ENCODE measurements at places on chromosomes 12 and 14.

DNA sequence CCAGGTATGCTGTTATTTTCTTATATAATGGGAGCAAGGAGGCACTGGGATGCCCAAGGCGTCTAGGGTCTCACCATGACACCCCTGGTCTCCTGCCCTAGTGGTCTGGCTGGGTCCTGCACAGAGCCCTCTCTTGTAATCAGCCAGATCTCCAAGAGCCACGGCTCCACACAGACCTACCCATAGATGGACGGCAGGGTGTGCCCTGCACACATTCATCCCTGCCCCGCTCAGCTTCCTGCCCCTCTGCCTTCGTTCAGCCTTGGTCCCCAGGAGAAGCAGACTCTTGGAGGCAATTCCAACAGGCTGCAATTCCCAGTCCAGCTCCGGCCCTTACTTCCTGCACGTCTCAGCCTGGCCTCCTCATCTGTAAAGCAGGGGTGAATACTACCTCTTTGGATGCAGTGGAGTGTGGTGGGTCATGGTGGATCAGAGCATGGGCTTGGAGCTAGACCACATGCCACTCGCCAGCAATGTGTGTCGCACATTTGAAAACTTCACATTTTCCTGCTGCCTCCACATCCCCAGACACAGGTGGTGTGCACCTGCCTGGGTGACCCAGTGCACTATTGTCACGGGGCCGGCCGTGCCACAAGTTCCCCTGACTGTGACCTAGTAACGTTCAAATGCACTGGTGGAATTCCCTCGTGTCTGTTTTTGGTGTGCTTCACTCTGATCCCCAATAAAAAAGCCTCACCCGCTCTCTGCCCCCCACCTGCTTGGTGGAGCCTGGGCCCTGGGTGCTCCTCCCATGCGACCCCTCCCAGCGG lies 171.1 kb upstream of the PRMT8 start:
- DNase-seq = no peak

- DNase-seq = peak; percentile 14
Measured at GRCh38 chr14:54691525-54692283, 124.8 kb downstream of the SAMD4A start.

GRCh38 chr12:46210873-46211439 lies 57.9 kb downstream of the SLC38A1 start:
- DNase-seq = no peak

GRCh38 chr12:54195737-54196347 lies 7.1 kb upstream of the SMUG1 start:
- no peak for DNase-seq

DNA sequence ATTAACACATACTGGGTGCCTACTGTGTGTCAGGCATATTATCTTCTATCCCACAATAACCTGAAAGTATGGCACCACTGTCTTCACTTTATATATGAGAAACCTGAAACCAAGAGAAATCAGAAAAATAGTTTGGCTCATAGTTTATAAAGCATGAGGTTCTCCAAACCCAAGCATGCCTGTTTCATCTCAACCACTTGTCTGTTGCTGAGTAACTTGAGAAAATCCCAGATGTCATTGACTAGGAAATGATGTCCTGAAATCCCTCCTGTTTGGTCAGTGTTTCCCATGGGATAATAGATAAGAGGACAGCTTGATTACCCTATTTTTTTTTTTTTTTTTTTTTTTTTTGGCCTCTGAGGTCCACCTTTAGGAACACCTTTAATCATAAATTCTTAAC lies 2.6 kb upstream of the IFNG-AS1 start:
- DNase-seq = no peak

- no peak for DNase-seq
Measured at GRCh38 chr12:113127791-113128199, 7.8 kb downstream of the RASAL1 start.

DNA sequence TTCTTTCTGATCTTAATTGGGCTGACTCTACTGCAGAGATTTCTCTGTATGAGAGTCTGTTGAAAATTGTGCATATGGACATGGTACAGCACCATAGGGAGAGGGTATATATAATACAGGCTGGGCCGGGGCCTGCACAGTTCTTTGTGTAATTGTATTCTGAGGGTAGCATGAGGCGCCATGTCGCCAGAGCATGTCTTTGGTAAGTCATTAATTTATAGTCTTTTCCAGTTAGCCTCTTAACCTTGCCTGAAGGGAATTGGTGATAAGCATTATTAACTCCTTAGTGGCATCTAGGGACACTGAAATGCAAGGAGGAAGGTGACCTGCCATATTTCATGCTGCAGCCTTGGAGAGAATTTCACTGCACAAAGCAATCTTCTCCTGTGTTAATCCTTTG lies 569.9 kb downstream of the TMTC2 start:
- no peak for DNase-seq

GRCh38 chr14:22471545-22472121 lies 117.4 kb downstream of the DAD1 start:
- DNase-seq = no peak

- DNase-seq = no peak
Measured at GRCh38 chr12:122976648-122976975, 1.6 kb downstream of the OGFOD2 start.

GRCh38 chr14:53605562-53605961 lies 351.1 kb downstream of the BMP4 start:
- DNase-seq = no peak

- no peak for DNase-seq
Measured at GRCh38 chr12:48072266-48072665, 33.6 kb downstream of the SENP1 start.

GRCh38 chr12:28799348-28799747 lies 349.7 kb upstream of the FAR2 start:
- DNase-seq = no peak

DNA sequence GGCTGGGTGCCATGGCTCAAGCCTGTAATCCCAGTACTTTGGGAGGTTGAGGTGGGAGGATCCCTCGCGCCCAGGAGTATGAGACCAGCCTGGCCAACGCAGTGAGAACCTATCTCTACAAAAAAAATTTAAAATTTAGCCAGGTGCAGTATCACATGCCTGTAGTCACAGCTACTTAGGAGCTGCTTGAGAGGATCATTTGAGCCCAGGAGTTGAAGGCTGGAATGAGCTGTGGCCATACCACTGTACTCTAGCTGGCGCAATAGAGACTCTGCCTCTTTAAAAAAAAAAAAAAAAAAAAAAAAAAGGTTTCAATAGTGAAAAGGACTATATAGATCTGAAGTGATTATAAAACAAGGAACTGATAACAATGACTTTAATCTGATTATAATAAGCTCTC lies 13.5 kb downstream of the PSMA3 start:
- no peak for DNase-seq

DNA sequence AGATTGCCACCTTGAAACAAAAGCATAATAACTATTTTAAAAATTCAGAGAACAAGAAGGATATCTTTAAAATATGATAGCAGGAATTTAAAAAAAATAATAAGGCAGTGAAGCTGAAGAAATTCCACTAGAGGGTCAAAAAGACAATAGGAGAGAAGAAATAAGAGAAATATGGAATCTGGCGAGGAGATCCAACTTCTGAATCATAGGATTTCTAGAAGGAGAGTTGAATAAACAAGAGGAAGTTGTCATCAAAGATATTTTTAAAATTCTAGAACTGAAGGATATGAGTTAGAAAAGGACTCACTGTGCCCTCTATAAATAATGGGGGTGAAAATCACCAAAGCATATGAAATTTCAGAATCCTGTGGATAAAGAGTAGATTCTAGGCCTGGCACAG lies 26.8 kb upstream of the TOMM20L start:
- no peak for DNase-seq

DNA sequence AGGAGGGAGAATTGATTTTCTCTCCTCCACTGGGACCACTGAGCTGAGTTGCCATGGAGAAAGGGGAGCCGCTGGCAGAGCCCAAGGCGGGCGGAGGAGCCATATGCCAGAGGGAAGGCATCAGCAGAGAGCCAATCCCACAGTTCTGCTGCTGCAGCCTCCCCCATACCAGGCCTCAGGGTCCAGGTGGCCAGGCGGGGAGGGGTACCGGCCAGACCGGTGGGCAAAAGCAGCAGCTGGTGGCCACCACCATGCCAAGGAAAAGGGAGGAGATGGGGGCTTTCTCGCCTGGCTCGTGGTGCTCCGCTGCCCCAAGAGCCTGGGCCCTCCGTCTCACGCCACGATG lies 72.8 kb downstream of the PITPNM2 start:
- DNase-seq = no peak

DNA sequence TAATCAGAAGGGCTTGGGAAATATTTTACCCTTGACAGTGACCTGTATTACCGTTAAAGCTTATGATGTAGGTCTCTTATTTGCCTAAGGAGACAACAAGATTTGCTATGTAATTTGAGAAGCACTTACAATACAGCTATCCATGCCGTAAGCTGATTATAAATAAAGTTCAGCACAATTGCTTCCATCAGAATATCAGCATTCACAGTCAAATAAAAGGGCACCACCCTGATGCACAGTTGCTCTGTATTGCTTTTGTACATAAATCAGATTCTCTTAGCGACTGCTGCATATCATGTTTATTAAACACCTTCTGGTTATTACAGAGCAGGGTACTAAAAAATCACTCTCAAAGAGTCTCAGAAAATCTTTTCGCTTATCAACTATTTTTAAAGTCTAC lies 67.3 kb upstream of the VRK1 start:
- DNase-seq = no peak

- DNase-seq = no peak
Measured at GRCh38 chr14:73751157-73751691, 37.0 kb upstream of the PNMA1 start.

- DNase-seq = no peak
Measured at GRCh38 chr12:69519871-69520270, 49.7 kb downstream of the FRS2 start.

DNA sequence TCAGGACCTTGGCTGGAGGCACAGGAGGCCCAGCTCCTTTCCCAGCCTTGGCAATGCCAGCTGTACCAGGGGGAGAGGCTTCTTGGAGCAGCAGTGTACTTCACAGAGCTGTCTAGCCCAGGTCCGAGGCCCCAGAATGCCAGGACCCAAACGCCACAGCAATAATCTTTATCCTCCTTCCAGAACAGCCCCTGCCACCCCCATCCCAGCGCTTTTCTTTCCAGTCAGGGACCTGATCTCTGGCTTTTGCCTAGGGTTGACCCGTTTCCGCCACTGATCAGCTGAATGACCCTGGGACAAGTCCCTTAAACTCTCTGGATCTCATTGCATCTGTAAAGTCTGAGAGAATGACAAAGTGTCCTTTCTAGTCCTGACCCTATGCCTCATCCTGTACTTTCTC lies 5.1 kb downstream of the LAG3 start:
- no peak for DNase-seq

- no peak for DNase-seq
Measured at GRCh38 chr12:113879658-113880057, 86.5 kb downstream of the RBM19 start.

DNA sequence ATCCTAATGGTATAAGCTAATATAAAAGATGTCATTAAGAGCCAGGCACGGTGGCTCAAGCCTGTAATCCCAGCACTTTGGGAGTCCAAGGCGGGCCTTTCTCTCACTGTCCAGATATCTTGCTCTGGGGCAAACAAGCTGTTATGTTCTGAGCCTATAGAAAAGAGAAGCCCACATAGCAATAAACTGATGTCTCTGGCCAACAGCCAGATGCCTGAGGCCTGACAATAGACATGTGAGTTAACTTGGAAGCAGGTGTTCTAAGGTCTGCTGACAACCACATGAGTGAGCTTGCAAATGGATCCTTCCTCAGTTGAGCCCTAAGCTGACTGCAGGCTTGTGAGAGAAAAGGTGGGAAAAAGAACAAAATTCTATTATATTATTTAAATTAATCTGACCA lies 25.0 kb downstream of the YAF2 start:
- DNase-seq = no peak

GRCh38 chr12:3872800-3873636 lies at the start of gene PARP11:
Gene PARP11, minus strand, starts transcription at chr12:3873399. Its CDS starts 170 bp downstream, at chr12:3873229.
- DNase-seq = peak; percentile 95

GRCh38 chr14:74364271-74364880 lies 16.1 kb downstream of the VRTN start:
- no peak for DNase-seq

DNA sequence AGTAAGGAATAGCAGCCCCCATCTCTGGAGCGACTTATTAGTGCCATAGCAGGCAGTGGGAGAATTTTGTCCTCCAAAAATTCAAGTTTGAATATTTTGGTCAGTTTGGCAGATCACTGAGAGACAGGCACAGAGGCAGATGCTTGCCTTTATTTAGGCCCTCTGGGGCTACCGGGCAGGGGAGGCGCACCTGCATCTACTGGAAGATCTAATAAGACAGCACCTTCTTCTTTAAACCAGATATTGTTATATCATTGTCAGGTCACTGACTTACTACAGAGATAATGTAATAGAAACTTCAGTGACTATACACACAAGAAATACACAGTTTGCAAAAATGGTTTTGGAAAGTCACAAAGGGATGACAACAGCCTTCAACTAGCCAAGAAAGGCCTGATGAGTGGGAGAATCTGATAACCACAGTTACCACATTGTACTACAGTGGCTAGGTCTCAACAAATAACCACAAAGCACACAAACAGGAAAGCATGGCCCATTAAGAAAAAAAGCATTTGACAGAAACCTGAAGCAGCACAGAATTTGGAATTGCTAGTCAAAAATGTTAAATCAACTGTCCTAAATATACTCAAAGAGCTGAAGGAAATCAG lies 56.8 kb downstream of the CDK17 start:
- no peak for DNase-seq

DNA sequence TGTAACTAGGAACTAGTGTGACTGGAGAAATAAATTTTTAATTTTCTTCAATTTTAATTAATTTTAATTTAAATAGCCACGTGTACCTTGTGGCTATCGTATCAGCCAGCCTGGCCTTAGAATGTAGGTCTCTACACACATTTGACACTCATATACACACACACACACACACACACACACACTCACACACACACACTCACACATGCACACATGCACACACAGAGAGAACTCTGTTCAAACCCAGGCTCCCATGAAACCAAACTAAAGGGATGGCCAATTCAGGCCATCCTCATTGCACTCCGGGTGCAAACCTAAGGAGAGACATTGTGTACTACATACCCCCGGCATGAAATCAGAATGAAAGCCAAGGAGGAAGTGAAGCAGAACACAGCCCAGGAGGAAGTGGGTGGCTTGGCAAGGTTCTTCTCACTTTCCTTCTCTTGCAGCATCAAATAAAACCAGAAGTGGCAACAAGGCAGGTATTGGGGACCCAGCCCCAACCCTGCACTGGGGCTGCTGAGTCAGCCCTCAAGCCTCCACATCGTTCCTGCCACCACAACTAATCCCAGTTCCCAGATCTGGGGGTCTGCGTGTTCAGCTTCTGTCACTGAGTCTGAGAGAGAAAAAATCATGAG lies 26.2 kb upstream of the CHPT1 start:
- no peak for DNase-seq

GRCh38 chr12:42779186-42779859 lies 189.8 kb upstream of the PRICKLE1 start:
- no peak for DNase-seq

All from effector memory CD4-positive, alpha-beta T cell (primary cell).